ENCODE measurements at places on chromosomes 2 and 18.

DNA sequence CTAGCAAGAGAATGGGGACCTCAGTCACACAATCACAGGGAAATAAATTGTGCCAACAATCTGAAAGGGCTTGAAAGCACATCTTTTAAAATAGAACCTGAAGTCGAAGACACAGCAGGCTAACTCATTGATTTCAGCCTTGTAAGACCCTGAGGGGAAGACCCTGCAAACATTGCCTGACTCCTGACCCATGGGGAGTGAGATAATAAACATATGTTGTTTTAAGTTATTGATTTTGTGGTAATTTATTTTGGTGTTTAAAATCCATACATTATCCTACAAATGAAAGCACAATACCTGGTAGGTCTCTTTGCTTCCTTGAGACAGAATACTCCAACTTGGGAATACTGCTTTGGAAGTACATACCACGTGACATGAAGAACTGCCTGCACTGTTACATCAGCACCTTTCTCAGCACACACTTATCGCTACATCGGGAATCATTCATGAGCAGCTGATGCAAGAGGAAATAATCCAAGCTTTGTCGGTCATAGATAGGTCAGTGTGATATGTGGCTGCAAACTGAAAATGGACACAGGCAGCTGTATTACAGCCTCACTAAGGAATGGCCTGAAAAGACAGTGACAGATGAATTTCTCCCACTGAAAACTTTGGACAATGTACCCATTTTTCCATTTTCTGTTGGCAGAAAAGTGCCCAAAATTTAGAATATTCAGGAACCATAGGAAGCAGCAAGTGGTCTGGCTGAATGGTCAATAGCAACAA lies 494.5 kb upstream of the MAP2 start:
- DNase-seq: no peak

GRCh38 chr2:48767330-48767729 lies 11.8 kb upstream of the LHCGR start:
- DNase-seq: no peak

DNA sequence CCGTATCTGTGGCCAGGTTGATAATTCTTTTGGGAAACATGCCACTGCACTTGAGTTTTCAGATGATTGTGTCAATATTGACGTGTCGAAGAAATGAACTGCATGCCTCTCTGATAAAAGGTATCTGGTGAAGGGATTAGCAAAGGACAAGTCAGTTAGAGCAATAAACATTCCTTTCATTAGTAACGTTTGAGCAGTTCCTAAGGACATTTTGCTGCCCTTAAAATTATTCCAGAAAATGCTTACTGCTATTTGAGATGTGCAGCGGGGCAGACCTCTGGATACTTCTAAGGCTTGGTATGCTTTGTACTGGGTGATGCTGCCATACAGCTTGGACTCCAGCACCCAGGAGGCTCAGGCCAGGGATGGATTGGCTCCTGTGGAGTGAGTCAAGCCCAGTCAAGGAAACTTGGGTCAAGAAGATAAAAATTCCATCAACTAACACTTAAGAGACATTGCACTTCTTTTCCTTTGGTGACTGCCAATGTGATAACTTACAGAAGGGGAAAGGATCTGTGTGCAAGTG lies 166.7 kb downstream of the FHOD3 start:
- DNase-seq: no peak

GRCh38 chr18:3966642-3967358 lies 488.3 kb downstream of the DLGAP1 start:
- DNase-seq: no peak

GRCh38 chr2:241035142-241035817 lies 36.9 kb downstream of the SNED1 start:
- DNase-seq: no peak

GRCh38 chr2:26172189-26172870 lies 558 bp upstream of the GAREM2 start:
- DNase-seq: no peak
